Endodermal cell (in vitro differentiated cells): ENCODE measurements at places on chromosomes 16 and 17. TPM values are rescaled to one million over a fixed set of nuclear protein-coding genes. Genes with fewer than 3 reads are reported as not detected.

GRCh38 chr16:22928882-22929435 is 115.0 kb downstream of the HS3ST2 start:
- no peaks in the 10 kb centered on the region for H3K4me1 ChIP-seq
- peaks cover 7% of the 10 kb centered on the region for H3K27me3 ChIP-seq
- H3K4me3 ChIP-seq: no peak overlapping the region
- no peaks in the 10 kb centered on the region for H3K36me3 ChIP-seq
- DNase-seq: no peak

Gene DNAAF1
- total RNA-seq: 0.59 and 0.95 TPM in 2 replicates

GRCh38 chr16:20851601-20852000 is 45.3 kb downstream of the REXO5 start:
- no peak overlapping the region for H3K27ac ChIP-seq
- H3K36me3 ChIP-seq: peaks cover 21% of the 10 kb centered on the region
- no peaks in the 10 kb centered on the region for H3K27me3 ChIP-seq

Gene DCUN1D3
- 22.7 to 27.0 TPM (median 22.7 TPM) in 3 replicates for total RNA-seq

DNA sequence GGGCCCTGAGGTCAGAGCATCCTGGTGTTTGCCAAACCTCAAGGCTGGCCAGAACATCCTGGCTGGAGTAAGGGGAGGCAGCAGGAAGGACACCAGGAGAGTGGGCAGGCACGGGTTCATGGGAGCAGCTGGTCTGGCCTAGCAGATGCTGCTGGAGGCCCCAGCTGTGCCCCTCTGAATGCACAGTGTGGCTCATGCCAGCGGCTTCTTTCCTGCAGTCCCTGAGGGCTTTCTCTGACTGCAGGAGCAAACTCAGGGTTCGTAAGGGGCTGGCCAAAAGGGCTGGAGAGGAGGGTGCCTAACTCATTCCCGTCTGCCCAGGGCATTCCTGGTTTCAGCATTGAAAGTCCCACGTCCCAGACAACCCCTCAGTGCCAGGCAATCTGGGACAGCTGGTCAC is 78.7 kb downstream of the ZDHHC7 start:
- H3K4me1 ChIP-seq: no peaks in the 10 kb centered on the region
- DNase-seq: no peak
- no peak overlapping the region for H3K4me3 ChIP-seq
- H3K27me3 ChIP-seq: no peaks in the 10 kb centered on the region
- no peaks in the 10 kb centered on the region for H3K36me3 ChIP-seq
- peak overlapping the region; percentile 75 for H3K27ac ChIP-seq

- no peak overlapping the region for H3K27ac ChIP-seq
- H3K36me3 ChIP-seq: no peaks in the 10 kb centered on the region
- H3K4me3 ChIP-seq: no peak overlapping the region
These were observed 133.8 kb upstream of the NACA2 start for GRCh38 chr17:61724777-61725176.

- no peaks in the 10 kb centered on the region for H3K4me1 ChIP-seq
- no peak for DNase-seq
- no peak overlapping the region for H3K4me3 ChIP-seq
- no peak overlapping the region for H3K27ac ChIP-seq
- H3K27me3 ChIP-seq: no peaks in the 10 kb centered on the region
- H3K36me3 ChIP-seq: peaks cover 57% of the 10 kb centered on the region
These were observed 8.6 kb downstream of the NUDT16L1 start for GRCh38 chr16:4701791-4702465.

Gene OTOP3
- not detected in 2 replicates for total RNA-seq

DNA sequence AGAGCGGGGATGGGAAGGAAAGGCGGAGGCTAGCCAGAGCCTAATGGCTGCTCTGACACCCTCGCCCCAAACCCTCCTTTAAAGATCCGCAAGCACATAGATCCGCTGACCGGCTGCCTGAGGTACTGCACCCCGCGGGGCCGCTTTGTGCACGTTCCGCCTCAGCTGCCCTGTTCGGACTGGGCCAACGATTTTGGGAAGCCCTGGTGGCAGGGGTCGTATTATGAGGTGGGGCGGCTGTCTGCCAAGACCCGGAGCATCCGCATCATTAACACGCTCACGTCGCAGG is 663 bp downstream of the CYB5D1 start:
- H3K4me3 ChIP-seq: peak overlapping the region; percentile 93
- peaks cover 33% of the 10 kb centered on the region for H3K36me3 ChIP-seq
- no peak overlapping the region for H3K27ac ChIP-seq
- no peaks in the 10 kb centered on the region for H3K4me1 ChIP-seq
- DNase-seq: peak; percentile 91

Gene SLC13A2
- not detected in 3 replicates for total RNA-seq

Gene MYLK3
- total RNA-seq: 2.4 and 4.0 TPM in 2 replicates

DNA sequence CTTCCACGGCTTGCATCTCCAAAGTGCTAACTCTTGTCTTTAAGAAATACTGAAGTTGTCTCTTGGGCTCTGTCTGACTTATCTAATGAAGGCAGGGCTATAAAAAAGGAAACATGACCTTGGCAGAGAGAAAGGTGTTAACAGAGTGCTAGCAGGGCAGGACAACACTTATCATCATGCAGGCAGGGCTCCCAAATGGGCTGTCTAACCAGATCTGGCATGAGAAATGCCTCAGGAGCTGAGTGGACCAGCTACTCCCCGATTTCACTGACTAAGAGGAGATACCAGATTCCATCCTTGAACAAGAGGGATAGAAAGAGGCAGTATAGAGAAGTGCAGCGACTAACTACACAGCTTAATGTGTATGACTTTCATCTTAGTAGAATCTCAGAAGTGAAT is 32.6 kb downstream of the PMP22 start:
- H3K4me3 ChIP-seq: no peak overlapping the region
- no peak overlapping the region for H3K27ac ChIP-seq
- H3K36me3 ChIP-seq: no peaks in the 10 kb centered on the region
- DNase-seq: no peak
- H3K4me1 ChIP-seq: peaks cover 10% of the 10 kb centered on the region

DNA sequence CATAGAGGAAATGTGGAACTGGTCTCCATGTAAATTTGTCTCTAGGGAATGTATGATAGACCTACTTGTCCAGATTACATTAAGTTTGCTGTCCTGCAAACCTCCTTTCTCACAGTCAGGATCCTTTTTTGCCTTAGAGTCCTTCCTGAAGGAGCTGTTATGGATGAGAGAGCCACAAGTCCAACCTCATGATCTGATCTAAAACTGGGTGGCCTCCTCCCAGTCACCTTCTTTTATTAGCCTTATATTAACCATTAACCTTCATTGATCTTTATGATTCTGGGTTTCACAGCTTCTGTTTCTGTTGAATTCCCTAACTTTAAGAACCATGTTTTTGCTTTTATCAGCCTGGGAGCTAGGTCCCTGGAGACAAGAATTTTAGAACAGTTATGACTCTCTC is 64.1 kb downstream of the NEUROD2 start:
- no peaks in the 10 kb centered on the region for H3K4me1 ChIP-seq
- no peaks in the 10 kb centered on the region for H3K27me3 ChIP-seq
- no peak for DNase-seq
- no peak overlapping the region for H3K4me3 ChIP-seq

- H3K4me1 ChIP-seq: no peaks in the 10 kb centered on the region
- H3K36me3 ChIP-seq: no peaks in the 10 kb centered on the region
- no peak overlapping the region for H3K27ac ChIP-seq
- DNase-seq: no peak
These were observed 318.0 kb downstream of the BCAS3 start for GRCh38 chr17:60995680-60996079.

Gene RSL1D1
- 145 to 151 TPM (median 148 TPM) in 3 replicates for total RNA-seq

- no peak overlapping the region for H3K4me3 ChIP-seq
- peak; percentile 60 for DNase-seq
- H3K27ac ChIP-seq: no peak overlapping the region
- peaks cover 4% of the 10 kb centered on the region for H3K4me1 ChIP-seq
These were observed 26.3 kb downstream of the GINS3 start for GRCh38 chr16:58418601-58419000.

Gene ANKFN1
- not detected in 2 replicates for total RNA-seq

DNA sequence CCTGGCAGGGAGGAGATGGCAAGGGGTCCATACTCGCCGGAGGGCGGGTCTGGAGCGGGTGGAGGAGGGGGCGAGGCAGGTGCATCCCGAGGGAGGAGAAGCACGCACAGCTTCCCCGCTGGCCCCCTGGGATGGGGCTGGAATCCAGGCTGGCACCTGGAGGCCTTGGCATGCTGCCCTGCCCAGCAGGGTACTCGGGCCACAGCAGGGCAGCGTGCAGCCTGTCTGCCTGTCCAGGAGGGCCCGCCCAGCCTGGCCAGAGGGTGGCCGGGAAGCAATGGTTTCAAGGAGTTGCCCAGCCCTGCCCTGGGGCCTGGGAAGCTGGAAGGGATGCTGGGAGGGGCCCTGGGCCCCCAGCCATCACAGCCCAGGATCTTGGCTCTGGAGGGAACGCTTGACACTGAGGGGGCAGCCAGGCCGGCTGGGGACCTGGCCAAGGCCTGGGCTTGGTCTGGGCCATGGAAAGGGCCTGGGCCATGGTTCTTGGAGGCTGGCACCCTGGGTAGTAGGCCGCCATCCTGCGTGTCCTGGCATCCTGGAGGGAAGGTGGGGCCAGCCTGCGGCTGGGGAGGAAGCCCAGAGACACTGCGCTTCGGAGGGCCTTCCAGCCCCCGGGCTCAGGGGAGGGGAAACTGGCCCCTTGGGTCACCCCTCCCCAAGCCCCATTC is 1.1 kb downstream of the GLIS2 start:
- H3K36me3 ChIP-seq: no peaks in the 10 kb centered on the region
- no peak for DNase-seq
- H3K4me1 ChIP-seq: peaks cover 17% of the 10 kb centered on the region
- H3K4me3 ChIP-seq: peak overlapping the region; percentile 80

Gene RAMP2
- total RNA-seq: 4.2 to 5.1 TPM (median 4.8 TPM) in 3 replicates

DNA sequence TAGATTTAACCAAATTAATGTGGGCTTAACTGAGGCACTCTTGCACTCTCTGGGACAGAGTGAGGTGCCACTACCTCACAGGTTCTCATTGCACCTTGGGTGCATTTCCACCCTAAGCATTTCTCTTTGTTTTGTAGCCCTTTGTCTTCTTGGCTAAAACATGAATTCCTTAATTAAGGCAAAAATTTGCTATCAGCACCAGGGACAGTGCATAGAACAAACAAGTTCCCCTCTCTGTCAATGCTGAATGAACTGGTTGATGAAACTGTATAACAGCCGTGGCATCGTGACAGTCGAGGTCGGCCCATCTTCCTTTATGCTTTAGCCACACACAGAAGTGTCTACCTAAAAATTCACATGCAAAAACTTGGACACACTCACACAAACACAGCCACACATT is 74.8 kb downstream of the HS3ST2 start:
- H3K27ac ChIP-seq: no peak overlapping the region
- no peaks in the 10 kb centered on the region for H3K4me1 ChIP-seq
- DNase-seq: no peak
- no peaks in the 10 kb centered on the region for H3K27me3 ChIP-seq
- no peaks in the 10 kb centered on the region for H3K36me3 ChIP-seq
- H3K4me3 ChIP-seq: no peak overlapping the region

Gene SCNN1G
- 0.09 and 0.11 TPM in 2 replicates for total RNA-seq

Gene CRK
- total RNA-seq: 28.3 to 56.5 TPM (median 52.3 TPM) in 3 replicates

GRCh38 chr16:86791287-86792035 is 213.1 kb downstream of the FOXL1 start:
- no peaks in the 10 kb centered on the region for H3K27me3 ChIP-seq
- no peak overlapping the region for H3K27ac ChIP-seq
- H3K4me1 ChIP-seq: peaks cover 5% of the 10 kb centered on the region

Gene TMC7
- total RNA-seq: 10.6 to 14.9 TPM (median 14.3 TPM) in 3 replicates

Gene GCGR
- total RNA-seq: 2.9 and 4.0 TPM in 2 replicates

DNA sequence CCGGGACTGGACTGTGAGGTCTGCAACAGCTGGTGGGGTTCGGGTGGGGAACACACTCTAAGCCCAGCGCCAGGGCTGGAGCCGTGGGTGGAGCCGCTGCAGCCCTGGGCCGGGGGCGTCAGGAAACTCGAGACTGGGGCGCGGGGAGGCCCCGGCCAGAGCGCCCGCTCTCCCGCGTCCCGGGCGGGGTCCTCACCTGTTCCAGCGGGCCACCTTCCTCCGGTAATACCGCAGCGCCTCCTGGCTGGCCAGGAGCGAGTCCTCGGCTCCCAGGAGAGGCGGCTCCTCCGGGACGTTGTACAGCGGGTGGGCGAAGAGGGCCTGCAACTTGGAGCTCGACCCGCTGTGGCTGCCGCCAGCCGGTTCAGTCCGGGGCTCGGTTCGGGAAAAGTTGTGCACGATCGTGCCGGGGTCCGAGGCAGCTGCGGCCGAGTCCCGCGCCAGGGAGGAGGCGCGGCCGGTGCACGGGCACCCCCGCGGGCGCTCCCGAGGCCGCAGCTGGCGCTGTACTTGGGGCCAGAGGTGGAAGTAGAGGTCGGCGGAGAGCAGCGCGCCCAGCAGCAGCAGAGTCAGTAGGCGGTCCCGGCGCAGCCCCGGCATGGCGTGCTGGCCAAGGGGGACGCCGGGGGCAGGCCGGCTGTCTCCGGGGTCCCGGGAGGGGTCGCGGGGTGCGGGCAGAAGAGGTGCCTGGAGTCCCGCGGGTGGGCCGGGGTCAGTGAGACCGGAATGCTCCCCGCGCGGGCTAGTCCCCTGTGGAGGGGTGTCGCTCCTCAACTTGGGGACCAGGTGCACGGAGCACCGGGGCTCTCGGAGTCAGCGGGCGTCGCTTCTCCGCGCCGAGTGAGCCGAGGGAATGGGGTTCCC is 868 bp downstream of the FAM20A start:
- no peak overlapping the region for H3K27ac ChIP-seq
- H3K27me3 ChIP-seq: peaks cover 5% of the 10 kb centered on the region
- peak overlapping the region; percentile 89 for H3K4me3 ChIP-seq
- DNase-seq: peak; percentile 92

DNA sequence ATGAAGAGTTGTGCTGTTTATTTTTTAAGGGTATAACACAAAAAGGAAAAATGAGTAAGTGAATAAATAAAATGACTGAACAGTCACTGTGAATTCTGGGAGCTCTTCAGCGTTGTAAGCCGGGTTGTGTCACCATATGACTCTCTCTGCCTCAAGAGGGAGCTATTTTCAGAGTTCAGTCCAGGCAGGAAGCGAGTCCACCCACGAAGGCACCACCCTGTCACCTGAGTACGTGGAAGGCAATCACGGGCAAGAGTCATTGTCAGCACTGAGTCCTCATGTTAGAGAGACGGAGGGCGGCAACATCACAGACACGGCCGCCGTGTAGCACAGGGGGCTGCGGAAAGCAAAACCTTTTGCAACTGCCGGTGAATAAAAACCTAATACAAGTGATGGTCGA is 227.6 kb downstream of the UTP18 start:
- peak; percentile 84 for DNase-seq
- H3K4me1 ChIP-seq: no peaks in the 10 kb centered on the region
- H3K27ac ChIP-seq: no peak overlapping the region
- no peaks in the 10 kb centered on the region for H3K36me3 ChIP-seq
- H3K27me3 ChIP-seq: no peaks in the 10 kb centered on the region
